ENCODE measurements at places on chromosomes 16 and 17.

- no peak for DNase-seq
Measured at GRCh38 chr17:65637786-65638185, 76.3 kb upstream of the AXIN2 start.

DNA sequence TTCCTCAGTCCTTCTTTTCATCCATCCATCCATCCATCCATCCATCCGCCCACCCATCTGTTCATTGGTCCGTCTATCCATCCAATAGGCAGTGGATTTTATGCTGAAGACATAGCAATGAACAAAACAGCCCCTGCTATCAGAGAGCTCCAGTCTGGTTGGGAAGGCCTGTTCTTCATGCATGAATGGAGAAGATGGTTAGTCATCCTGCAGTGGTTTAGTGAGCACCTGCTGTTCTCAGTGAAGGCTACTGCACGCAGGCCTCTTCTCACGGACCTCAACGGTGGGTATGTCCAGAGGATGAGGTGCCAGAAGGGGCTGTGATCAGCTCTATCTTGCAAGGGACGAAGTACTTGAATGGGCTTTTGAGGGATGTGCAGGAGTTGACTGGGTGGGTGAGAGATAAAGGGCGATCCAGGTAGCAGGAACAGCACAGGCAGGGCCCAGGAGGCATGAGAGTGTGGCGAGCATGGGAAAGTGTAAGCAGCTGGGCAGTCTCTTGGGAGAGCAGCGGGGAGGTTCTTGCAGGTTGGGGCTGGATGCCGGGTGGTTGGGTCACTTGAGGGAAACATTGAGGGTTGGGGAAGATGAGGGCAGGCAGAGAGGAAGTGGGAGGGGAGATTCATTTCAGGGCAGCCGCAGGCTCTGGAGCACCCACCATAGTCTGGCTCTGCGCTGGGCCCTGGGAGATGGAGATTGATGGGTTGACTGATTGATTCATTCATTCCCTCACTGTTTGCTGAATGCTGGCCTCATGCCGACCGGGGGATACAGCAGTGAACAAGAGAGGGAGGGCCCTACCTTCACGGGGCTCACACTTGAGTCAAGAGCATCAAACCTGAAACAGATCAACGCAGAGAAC, 115.0 kb upstream of the CIBAR2 start:
- no peak for DNase-seq

DNA sequence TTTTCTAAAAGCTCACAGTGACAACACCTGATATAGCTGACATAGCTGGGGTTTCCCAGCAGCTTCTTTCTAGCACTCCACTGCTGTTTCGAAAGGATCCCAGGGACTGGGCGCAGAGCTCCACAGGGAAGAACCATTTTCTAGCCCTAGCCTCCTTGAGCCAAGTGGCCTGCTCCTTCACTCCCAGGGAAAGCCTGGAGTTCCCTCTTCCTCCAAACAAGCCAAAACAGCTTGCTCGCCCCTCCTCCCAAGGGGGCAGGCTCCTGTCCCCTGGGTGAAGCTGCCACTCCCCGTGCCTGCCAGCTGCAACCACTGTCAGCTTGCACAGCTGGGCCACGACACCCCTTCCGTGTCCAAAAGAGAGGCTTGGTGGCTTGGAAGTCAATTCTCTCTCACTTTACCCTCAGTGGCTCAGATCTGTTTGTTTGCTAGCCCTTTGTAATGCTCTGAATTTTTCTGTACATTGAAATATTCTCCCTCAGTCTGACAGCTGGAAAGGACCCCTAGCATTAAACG, 59.8 kb downstream of the CYTH1 start:
- no peak for DNase-seq

DNA sequence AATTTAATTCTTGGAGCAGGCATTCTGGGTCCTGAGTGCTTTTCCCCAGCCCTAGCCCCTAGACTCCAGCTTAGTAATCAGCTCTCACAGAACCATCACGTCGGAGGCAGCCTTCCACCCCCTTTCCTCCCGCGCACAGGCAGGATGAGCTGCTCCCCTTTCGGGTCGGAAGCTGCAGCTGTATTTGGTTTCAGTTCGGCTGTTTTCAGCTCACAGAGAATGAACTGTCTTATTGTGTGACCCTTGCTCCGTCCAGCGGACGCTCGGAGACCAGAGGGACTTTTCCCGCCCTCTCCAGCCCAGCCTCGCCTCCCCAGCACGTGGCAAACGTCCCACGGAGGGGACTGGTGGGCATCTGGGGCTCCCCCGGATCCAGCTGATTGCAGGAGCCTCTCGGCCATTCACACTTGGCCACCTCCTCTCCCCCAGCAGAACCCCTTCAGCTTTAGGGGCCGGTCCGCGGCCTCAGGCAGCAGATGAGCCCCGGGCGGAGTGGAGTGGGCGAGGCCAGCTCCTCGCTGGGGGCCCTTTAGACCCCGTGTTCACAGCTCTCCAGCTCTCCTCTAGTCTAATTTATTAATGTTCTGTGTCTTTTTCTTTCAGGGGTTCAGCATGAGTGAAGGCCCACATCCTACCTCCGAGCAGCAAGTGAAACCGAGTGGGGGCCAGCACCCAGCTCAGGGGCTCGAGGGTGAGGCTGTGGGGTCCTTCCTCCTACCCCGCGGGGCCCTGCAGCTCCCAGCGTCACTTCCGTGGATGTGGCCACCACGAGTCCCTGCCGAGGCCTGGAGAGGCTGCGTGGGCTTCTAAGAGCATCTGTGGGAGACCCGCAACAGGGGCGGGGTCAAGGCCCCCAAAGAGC, 863 bp upstream of the UTS2R start:
- no peak for DNase-seq

DNA sequence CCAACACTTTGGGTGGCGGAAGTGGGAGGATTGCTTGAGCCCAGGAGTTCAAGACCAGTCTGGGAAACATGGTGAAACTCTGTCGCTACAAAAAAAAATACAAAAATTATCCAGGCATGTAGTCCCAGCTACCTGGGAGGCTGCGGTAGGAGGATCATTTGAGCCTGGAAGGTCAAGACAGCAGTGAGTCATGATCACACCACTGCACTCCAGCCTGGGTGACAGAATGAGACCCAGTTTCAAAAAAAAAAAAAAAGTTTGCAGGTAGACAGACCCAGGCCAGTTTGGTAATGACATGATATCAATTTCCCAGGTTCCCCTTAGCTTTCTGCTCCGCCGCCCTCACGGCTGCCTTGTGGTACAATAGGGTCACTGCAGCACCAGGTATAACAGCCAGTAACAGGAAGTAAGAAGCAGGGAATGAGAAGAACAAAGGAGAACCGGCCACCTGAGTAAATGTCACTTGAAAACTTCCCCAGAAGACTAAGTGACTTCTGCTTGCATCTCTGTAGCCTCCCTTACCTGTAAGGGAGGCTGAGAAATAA, 201.2 kb upstream of the HSBP1 start:
- DNase-seq, result no peak

DNA sequence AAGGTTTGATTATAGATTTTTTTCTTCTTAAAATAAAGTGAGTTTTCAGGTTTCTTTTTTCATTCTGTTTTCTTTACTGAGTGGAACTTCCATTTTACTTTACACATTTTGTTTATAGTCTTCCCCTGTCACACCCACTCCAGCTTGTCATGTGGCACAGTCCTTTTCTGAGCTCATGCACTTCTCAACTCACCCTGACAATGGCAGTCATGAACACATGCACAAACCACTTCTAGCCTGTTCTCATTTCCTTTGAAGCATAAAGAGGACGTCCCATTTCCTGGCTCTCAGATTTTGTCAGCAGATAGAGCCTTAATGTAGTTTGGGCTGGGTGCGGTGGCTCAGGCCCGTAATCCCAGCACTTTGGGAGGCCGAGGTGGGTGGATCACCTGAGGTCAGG, 168.0 kb downstream of the AHSP start:
- DNase-seq, result no peak

- no peak for DNase-seq
Measured at GRCh38 chr17:14744761-14745473, 444.0 kb downstream of the HS3ST3B1 start.

GRCh38 chr16:81707411-81708265, 71.5 kb upstream of the PLCG2 start:
- no peak for DNase-seq

DNA sequence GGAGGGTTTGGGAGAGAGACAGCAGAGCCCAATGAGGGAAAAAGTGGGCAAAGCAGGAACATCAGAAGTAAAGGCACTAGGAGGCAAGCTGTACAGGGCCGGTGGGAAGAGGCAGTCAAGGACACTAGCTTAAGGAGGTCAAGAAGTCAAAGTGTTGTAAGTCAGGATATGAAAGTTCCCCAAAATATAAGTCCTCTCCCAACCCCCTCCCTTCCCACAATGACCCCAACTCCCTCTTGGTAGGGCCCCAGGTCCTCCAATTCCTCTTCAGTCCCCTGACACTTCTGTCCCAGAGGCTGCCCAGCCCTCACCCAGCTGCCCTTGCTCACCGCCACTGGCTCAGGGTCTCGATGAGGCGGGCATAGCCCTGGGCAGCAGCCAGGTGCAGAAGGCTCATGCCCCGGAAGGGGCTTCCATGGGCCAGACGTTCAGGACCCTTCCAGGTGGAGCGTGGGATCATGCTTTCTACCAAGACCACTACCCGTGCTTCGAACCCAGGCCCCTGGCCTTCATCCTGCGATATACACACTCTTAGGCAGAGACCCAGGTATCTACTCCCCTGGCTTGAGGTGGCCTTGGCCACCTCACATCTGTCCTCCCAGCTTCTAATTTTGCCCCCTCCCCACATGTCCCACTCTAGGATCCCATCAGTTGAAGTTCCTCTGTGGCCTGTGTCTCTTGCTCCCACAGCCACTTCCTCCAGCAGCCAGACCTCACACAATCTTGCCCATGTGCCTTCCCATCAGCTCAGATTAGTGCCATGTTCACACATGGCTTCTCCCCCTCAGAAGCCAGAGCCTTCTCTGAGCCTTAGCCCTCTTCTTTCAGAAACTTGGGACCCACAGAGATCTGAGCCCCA, 5.9 kb upstream of the SPAG7 start:
- DNase-seq, result no peak

- DNase-seq, result no peak
Measured at GRCh38 chr17:6796017-6796886, 20.2 kb downstream of the FBXO39 start.

GRCh38 chr16:68696514-68696913, 40.6 kb upstream of the CDH1 start:
- DNase-seq, result no peak

GRCh38 chr17:47700471-47701449, 6.8 kb downstream of the TBKBP1 start:
- no peak for DNase-seq

DNA sequence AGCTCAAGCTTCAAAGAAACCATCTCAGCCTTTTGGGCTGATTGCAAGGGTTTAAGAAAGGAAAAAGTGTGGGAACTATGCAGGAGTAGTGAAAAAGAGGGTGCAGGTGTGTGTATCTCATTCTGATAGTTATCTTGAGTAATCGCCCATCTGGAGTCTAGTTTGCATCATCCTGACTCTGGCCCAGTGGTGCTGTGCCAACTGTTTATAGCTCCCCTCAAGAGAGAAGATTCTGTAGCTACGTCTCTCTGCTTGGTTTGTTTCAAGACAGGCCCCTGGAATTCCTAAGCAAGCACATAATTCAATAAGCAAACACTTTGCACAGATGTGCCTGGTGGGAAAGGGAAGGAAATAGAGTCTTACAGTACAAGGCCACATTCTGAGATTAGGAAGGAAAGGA, 144.4 kb downstream of the HAPSTR1 start:
- DNase-seq, result no peak

- DNase-seq, result peak; percentile 71
Measured at GRCh38 chr16:85390511-85391174, 222.5 kb upstream of the GSE1 start.

- DNase-seq, result no peak
Measured at GRCh38 chr17:967122-967521, 12.5 kb downstream of the NXN start.

- DNase-seq, result no peak
Measured at GRCh38 chr17:74547736-74548135, 1.8 kb upstream of the CD300C start.

GRCh38 chr16:1705688-1706385, at the start of gene MAPK8IP3:
Gene MAPK8IP3, plus strand, starts transcription at chr16:1706195. Its CDS starts 145 bp downstream, at chr16:1706340.
- DNase-seq, result peak; percentile 72

DNA sequence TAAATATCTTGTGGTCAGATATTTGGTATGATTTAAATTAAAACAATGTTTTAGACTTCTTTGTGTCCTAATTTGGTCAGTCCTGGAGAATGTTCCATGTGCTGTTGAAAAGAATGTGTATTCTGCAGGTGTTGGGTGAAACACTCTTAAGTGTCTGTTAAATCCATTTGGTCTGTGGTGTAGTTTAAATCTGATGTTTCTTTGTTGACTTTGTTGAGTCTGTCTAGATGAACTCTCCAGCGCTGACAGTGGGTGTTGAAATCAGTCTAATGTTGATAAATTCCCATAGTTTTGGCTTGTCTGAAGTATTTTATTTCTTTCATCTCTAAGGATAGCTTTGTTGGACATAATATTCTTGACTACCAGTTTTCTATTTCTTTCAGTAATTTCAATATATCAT, 18.8 kb downstream of the TANC2 start:
- DNase-seq, result no peak

GRCh38 chr17:6748617-6749016, 7.2 kb upstream of the XAF1 start:
- DNase-seq, result no peak

DNA sequence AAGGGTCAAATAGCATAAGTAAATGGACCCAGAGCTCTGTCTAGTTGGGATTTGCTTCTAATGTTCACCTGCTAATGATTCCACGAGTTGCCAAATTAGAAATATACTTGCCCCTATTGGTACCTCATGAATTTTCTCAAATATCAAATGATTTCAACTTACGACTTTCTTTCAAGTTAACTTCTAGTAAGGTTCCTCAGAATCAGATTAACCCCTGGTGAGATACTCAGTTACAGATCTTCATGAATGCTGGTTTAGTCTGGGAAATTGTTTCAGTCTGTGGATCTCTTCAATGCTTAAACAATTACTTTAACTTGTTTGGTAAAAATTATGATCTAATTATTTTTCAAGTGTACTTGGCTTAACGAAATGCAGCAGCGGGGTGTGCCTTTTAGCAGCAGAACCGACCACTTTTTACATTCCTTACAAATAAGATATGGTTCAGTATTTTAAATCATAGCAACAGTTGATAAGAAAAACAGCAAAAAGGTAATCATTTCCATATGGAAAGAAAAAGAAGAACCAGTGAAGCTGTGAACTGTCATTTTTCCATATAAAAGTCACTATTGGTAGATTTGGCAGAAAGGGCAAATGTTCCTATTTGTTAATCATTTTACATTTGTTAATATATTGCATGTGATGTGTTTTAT, 34.5 kb downstream of the TUBD1 start:
- DNase-seq, result no peak

- DNase-seq, result no peak
Measured at GRCh38 chr17:773467-774312, 8.4 kb downstream of the GLOD4 start.

- DNase-seq, result no peak
Measured at GRCh38 chr17:80154166-80154565, 7.2 kb upstream of the EIF4A3 start.

GRCh38 chr16:75506107-75506506, 10.9 kb upstream of the CHST6 start:
- DNase-seq, result no peak

- DNase-seq, result no peak
Measured at GRCh38 chr17:61382796-61383688, 16.6 kb upstream of the TBX2 start.

- no peak for DNase-seq
Measured at GRCh38 chr16:9446471-9447194, 355.2 kb downstream of the HAPSTR1 start.
